ENCODE measurements at places on chromosomes 3 and 15.

GRCh38 chr15:63107895-63108546, 13.6 kb upstream of the LACTB start:
- no peak for DNase-seq

DNA sequence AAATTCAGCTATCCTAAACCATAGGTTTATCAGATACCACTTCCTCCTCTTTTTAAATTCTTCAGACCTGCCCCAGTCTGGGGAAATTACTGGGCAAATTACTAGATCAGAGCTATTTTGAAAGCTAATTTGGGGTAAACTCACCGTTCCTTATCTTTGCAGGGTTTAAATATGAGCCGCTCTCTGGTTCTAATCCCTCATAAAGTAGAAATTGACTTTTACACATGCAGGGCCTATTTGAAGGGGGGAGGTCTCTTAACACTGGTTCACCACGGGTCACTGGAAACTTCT, 11.0 kb upstream of the MEIS2 start:
- no peak for DNase-seq

GRCh38 chr3:44045476-44046275, 196.0 kb upstream of the TOPAZ1 start:
- DNase-seq, result no peak

DNA sequence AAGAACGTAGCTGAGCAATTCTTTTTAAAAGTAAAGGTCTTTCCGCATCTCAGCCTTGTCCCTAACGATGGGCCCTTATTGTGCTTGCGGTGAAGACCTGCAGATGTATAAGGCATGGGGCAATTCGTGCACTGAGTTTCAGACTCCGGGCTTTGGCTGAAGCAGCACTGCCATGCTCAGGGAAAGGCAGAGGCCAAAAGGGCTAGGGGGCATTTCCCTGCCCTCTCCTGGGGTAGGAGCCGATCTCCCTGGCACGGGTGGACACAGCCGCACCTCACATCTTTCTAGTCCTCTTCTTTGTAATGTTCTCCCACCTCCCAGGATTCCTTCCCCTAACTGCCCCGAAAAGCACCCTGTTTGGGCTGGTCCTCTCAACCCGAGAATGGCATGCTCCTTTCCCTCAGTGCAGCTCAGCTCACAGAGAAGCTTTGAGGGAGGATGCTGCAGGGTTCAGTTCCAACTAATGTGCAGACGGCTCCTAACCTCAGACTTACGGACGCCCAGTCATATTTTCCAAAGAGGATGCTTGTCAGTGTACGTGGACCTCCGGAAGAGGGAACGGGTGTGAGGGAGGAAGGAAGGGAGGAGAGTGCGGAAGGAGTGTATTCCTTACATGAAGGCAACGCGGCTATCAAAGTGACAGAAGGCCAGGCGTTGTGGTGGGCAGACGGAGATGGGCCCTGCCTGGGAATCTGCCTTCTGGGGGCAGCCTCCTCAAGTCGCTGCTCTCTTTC, 61.2 kb downstream of the SYNM start:
- no peak for DNase-seq

DNA sequence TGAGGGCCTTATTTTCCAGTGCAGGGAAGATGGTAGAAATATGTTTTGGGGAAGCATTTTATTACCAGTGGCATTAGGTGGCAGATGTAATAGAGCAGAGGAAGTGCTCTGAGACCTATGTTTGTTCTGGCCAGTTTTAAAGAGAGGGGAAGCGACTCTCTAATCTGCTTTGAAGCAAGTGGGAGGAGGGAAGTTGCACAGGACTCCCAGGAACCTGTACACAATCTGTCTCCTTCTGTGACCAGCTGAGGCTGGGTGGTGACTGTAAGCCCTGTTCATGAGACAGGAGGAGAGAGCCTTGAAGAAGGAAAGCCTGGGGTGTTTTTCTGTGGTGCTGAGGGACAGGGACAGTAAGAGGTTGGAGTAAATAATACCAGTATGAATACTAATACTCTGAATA, 60.5 kb downstream of the LPP start:
- no peak for DNase-seq

DNA sequence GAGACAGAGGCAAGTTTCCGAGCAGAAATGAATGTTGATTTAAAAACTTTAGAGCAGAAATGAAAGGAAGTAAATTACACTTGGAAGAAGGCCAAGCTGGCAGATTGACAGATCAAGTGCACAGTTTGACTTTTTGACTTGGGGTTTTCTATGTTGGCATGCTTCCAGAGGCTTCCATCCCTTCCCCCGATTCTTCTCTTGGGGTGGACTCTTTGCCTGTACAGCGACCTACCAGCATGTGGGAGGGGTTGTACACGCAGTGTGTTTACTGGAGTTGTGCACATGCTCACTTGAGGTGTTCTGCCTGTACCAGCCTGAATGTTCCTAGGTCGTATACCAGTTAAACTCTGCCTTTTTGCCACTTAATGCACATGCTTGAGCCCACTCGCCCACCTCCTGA, 701.5 kb upstream of the GBE1 start:
- DNase-seq, result no peak

- no peak for DNase-seq
Observed at GRCh38 chr3:111418391-111418790, 123.6 kb upstream of the CD96 start.

Measured in CMK (cell line).